Sciatic nerve (tissue), 2 donors: ENCODE measurements at places on chromosomes 16 and 17. TPM values are rescaled to one million over a fixed set of nuclear protein-coding genes. Genes with fewer than 3 reads are reported as not detected.

GRCh38 chr16:54173490-54173889 lies 113.1 kb downstream of the IRX3 start:
- DNase-seq: no peak

GRCh38 chr16:11473728-11474127 lies 113.0 kb downstream of the LITAF start:
- no peak for DNase-seq

GRCh38 chr16:82626791-82627261 lies at the start of gene CDH13:
Gene CDH13 (plus strand): TSS chr16:82626969.
- DNase-seq: no peak

DNA sequence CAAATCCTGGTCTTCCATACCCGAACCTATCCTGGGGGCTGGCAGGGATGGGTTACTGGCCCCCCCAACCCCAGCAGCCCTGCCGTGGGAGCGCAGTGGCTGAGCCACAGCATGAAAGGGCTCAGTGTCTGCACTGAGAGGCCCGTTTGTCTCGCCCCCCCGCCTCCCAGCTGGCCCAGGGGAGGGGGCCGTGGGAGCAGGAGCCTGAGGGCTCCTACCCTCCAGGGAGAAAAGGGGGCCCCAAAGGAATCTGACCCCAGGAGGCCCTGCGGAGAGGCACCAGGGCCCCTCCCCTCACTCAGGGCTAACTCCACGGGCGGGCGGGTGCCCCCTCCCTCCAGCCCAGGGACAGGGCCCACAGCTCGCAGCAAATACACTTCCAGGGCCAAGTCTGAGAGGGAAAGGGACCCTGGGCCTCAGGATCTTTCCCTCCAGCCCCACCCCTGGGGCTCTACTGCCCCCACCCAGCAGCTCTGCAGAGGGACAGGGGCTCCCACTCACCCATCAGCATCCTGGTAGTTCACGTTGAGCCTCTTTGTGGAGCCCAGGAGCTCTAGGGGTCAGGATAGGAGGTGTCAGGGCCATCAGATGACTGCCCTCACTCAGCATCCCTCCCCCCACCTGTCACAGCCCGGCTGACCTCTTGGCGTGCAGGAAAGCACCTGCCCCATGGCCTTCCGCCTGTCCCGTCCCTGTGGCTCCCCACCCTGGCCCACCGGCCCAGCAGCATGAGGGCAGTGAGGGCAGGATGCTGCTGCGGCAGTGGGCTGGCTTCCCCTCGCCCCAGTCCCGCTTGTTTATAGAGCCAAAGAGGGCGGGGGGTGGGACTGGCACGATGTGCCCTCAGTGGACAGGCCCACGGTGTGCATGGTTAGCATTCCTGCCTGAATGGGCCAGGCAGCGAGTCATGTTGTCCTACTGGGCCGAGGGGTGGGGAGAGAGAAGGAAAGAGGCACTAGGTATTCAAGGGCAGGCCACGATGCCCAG lies 7.3 kb downstream of the CASKIN2 start:
- DNase-seq: peak; percentile 79

The CCDC92B gene
- 0.27 TPM for total RNA-seq

The AOC3 gene
- 61.7 TPM for total RNA-seq

The TRPV2 gene
- total RNA-seq: 26.3 TPM
